Heart left ventricle (tissue), 16 donors: ENCODE measurements at places on chromosomes 12 and 14. TPM values are rescaled to one million over a fixed set of nuclear protein-coding genes. Genes with fewer than 3 reads are reported as not detected.

DNA sequence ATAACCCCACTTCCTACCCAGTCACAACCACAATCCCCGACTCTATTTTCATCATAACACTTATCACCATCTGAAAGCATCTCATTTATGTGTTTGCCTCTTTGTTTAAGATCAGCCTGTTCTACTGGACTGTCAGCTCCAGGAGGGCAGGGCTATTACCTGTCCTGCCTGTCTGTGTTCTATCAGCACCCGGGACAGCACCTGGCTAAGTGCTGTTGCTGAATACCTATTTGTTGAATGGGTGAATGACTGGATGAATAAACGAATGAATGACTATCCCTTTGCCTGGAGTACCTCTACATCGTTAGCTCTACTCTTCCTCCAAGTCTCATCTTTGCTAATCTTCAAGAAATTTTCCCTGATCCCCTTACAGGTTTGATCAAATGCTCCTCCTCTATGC is 69.0 kb downstream of the WSCD2 start:
- no peak for DNase-seq

CAPZA3 gene
- total RNA-seq = not detected

GRCh38 chr12:111785651-111786050 is 18.9 kb downstream of the ALDH2 start:
- DNase-seq = no peak

DNA sequence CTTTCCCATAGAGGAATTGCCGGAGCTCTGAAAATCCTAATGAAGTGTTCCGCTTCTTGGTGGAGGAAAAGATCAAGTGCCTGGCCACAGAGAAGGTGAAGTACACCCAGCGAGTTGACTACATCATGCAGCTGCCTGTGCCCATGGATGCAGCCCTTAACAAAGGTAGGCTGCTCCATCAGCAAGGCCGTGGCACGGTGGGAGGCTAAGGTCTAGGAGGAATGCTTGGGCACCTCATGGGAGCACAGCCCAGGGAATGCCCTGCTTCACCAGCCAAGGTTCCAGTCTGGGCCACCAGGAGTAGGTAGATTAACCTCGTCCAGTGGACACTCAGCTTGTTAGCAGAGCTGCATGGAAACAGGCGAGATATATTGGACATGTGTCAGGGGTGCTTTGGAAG is 6.4 kb upstream of the TPI1 start:
- DNase-seq = no peak

DNA sequence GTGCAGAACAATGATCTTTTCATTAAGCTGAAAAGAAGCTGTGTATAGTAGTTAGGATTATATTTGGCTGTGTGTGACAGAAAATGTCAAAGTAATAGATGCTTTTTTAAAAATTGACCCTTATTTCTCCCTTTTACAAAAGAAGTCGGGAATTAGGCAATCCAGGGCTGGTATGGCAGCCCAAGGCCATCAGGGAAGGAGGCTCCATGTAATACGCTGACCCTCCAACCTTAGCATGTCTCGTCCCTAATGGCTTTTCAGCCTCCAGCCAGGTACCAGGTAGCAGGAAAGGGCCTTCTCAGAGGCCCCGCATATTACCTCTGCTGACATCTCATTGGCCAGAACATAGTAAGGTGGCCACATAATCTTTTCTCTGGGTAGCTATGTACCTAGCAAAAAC is 79.7 kb downstream of the VCPKMT start:
- no peak for DNase-seq

GPD1 gene
- total RNA-seq = 75.8 TPM

- DNase-seq = no peak
Measured at GRCh38 chr12:13061377-13061776, 17.2 kb downstream of the FAM234B start.

MIPOL1 gene
- total RNA-seq = 5.8 TPM

BICD1 gene
- total RNA-seq = 7.0 TPM

GRCh38 chr14:70827752-70828151 is 18.4 kb upstream of the MAP3K9 start:
- no peak for DNase-seq
